Activated T-cell treated with anti-CD3 and anti-CD28 coated beads, Interleukin-2, amount 50 U/mL, for 4 hours (primary cell): ENCODE measurements at places on chromosomes 12 and 14.

- DNase-seq = no peak
Measured at GRCh38 chr12:4448943-4449850, 3.6 kb upstream of the FGF6 start.

- no peak for DNase-seq
Measured at GRCh38 chr12:131009595-131010395, 56.1 kb downstream of the ADGRD1 start.

- DNase-seq = no peak
Measured at GRCh38 chr12:48980389-48980952, 2.3 kb downstream of the WNT1 start.

DNA sequence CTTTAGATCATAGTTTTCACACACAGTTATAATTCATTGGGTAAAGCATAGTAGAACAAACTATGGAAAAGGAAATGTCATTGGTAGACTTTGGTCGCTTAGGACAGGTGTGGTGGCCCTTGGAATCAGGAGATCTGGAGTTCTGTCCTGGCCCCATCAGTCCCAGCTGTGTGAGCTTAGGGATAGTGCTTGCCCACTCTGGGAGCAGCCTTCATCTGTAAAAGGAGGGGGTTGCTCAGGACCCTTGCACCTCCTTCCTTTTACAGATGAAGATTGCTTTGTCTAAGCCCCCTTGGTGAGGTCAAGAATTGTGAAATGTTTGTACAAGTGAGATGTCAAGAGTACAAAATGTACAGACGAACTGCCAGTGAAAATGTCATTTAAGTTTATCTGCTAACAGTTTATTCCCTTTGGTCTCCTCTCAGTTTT, 93.2 kb downstream of the BORCS5 start:
- DNase-seq = no peak

GRCh38 chr12:58046271-58046670, 104.9 kb downstream of the ATP23 start:
- DNase-seq = no peak

- DNase-seq = no peak
Measured at GRCh38 chr12:115095073-115095748, 411.2 kb upstream of the TBX3 start.

DNA sequence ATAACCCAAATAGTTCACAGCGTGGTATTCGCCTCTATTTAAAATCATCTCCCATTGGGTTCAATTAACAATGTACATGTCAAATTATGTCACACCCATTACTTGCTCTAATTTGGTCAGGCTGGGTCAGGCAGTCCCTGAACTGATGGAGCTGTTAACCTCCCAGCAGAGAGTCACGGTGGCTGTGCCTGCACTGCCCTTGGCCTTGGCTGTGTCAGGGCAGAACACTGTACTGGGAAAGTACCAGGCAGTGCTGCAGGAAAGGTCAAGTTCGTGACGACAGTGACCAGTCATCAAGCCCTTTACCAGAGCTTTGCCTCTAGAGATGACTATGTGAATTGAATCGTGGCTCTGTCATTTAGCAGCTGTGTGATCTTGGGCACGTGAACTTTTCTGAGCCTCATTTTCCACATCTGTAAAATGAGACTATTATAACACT, 100.0 kb downstream of the ARF6 start:
- DNase-seq = no peak

DNA sequence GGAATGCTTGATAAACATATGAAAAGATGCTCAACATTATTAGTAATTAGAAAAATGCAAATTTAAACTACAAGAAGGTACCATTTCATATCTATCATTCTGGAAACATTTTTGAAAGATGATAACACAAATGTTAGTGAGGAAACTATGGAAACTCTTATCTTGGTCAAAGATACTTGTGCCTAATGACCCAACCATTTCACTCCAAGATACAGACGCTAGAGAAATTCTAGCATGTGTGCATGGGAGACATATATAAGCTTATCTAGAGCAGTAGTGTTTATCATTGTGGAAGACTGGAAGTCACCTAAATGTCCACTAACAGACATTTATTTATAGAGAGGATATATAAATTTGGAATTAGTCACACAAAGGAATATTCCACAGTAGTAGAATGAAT, 143.1 kb upstream of the HMGA2 start:
- DNase-seq = no peak

GRCh38 chr14:54600717-54601109, 33.8 kb downstream of the SAMD4A start:
- no peak for DNase-seq

DNA sequence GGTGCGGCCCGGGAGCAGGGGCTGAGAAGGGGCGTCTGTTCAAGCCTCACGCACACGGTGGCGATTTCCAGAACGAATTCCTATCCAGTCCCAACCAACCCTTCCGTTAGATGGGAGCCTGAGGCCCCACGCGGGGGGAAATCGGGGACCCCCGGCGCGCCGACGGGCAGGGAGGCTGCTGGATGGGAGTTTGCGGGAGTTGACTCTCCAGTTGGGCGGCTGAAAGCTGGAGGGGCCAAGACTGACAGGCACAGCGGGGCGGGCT, 9.8 kb downstream of the EXOC3L4 start:
- DNase-seq = no peak

DNA sequence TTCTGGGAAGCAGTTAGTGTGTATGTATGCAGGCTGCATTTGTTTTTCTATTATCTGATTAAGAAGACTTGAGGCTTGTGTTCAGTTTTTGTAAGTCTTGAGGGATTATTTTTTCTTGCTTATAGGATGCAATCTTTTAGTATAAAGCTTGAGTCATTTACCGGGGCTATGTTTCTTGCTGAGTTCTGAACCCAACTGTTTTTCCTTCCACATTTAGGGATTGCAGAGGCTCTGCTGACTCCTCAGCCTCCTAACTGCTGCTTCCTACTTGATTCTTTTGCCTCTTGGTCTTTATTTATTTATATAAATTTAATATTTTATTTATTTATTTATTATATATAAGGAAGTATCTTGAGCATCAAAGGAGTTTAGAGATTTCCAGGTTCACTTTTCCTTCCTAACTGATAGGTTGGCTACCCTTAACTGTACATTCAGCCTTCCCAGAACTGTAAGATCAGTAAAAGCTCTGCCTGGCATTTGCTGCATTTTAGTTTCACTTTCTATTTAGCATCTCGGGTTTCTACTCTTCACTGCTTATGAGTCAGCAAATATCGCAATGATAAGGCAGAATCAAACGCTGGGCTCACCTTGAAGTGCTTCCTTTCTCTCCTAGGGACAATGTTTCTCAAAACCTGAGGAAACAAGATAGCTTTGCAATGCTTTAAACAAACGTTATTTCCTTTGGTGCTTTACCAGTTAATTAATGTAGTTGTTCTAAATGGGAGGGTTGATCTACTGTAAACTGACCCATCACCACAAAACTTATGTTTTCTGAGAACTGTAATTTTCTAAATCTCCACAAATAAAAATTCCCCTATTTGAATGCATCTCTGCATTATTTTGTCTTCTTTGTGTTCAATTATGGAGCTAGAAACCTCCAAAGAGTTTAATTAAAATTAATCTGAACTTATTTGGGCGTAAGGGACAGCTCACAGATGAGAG, 1183.7 kb upstream of the TMEM132C start:
- no peak for DNase-seq

- no peak for DNase-seq
Measured at GRCh38 chr14:53325176-53325806, 172.2 kb upstream of the DDHD1 start.

GRCh38 chr12:22855456-22855855, 230.5 kb downstream of the ETNK1 start:
- DNase-seq = no peak

DNA sequence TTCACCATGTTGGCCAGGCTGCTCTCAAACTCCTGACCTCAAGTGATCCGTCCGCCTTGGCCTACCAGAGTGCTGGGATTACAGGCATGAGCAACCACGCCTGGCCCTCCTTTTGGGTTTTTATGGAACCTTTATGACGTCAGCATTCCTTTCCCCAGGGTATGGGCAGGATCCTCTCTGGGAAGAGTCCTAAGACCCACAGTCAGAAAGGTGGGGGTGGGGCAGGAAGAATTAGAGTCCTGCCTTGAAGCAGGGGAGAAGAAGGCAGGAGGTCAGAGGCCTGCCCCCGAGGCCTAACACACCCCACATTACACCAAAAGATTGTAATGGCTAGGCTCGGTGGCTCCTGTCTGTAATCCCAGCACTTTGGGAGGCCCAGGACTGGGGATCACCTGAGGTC, 30.8 kb upstream of the CDK17 start:
- no peak for DNase-seq

DNA sequence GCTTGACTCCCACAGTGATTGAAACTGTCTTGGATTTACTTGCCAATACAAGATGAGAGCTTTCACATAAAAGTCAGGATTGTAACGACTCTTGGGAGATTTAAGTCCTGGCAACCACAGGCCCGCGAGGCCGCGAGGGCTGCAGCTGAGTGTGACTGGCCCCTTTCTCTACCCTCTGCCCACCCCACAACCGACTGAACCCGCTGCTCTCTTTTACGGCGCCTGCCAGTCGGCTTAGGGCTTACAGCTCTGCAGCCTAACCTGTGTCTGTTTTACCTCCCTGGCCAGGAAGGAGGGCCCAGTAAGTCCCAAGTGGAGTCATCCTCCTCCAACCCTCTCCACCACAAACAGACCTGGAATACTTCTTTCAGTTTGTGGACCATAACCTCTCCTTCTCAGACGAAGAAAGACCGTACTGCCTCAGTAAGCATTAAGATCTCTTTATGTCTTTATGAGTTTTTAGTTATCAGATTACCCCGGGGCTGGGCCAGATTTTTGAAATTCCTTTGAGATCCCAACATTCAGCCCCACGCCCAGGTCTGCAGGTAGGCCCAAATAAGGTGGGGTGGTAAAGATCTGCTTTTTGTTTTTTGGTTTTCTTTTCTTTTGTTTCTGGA, 12.6 kb upstream of the TIGAR start:
- no peak for DNase-seq

- no peak for DNase-seq
Measured at GRCh38 chr14:105138551-105139111, 29.9 kb downstream of the JAG2 start.

DNA sequence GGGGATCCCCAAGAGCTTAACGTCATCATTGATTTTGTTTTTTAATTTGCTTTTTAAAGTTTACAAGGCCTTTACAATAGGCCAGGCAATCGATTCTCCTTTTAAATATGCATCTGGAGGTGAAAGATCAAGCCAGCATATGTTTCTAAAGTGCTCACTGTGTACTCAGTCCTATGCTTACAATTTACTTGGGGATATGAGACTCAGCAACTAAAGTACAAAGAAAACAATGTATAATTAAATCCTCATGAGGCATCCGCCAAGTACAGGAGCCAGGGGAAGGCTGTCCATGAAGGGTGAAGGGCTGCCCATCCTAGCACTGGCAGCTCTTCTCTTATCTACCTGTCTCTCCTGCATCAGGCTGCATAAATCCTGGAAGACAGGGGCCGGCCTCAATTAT, 11.8 kb downstream of the CCDC92 start:
- no peak for DNase-seq

- no peak for DNase-seq
Measured at GRCh38 chr14:50353126-50353525, 41.0 kb downstream of the DMAC2L start.

DNA sequence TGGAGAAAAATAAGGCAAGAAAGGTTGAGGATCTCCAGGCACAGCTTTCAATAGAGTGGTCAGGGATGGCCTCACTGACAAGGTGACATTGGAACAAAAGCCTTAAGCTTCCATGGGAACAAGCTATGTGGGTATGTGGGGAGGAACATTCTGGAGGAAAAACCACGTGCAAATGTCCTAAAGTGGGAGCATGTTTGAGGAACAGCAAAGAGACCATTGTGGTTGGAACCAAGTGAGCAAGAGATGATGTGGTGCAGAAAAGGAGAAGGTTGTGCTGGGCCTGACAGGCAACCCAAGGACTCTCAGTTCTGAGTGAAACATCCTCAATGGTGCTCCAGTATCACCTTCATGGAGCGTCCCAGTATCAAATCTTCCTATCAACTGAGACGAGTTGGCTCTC, 184.0 kb downstream of the CAND1 start:
- no peak for DNase-seq

DNA sequence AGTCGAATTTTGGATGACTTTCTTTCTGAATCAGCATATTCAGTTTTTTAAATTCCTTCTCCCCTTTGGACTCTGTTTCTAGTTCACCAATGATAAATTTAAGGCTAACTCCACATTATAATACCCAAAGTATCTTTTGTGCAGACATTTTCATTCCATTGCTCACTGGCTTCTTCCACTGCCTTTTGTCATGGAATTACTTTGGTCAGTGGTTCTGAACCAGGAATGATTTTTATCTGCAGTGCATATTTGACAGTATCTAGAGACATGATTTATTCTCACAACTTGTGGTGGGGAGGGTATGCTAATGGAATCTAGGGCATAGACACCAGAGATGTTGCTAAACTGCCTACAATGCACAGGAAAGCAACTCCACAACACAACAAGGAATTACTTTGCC, 234.4 kb upstream of the PRKD1 start:
- no peak for DNase-seq

DNA sequence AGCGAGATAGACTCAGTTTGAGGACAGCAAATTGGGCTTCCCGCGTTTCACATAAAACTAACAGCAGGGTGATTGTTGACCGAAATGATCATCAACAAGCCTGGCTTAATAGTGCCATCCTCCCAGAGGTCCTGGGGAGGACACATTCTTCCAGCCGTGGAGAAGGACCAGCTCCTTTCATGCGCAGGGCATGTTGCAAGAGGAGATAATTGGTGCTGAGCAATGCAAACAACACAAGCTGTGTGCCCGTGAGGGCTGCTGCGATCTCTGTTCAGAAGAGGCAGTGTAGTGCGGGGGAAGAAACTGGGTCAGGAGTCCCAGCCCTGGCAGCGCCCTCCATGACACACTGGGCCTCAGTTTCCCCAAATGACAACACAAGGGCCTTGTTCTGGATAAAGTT, 54.3 kb downstream of the CCDC85C start:
- DNase-seq = no peak

DNA sequence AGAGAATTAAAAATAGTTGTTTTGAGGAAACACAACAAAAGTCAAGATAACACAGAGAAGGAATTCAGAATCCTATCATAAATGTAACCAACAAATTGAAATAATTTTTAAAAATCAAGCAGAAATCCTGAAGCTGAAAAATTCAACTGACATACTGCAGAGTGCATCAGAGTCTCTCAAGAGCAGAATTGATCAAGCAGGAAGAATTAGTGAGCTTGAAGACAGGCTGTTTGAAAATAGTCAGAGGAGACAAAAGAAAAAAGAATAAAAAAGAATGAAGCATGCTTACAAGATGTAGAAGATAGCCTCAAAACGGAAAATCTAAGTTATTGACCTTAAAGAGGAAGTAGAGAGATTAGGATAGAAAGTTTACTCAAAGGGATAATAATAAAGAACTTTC, 65.8 kb upstream of the PPP2R5C start:
- DNase-seq = no peak

DNA sequence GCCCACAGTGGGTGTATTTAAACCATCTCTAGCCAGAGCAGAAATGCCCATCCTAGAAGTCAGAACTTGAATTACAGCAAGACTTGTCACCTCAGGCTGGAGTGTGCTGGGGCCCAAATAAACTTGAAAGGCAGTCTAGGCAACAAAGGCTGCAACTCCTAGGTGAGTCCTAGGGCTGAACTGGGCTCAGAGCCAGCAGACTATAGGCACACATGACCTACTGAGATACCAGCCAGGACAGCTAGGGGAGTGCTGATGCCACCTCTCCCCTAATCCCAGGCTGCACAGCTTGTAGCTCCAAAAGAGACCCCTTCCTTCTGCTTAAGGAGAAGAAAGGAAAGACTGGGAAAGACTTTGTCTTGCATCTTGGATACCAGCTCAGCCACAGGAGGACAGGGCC, 106.0 kb downstream of the TXNDC16 start:
- DNase-seq = no peak

- no peak for DNase-seq
Measured at GRCh38 chr14:63229330-63230059, 25.3 kb downstream of the RHOJ start.

GRCh38 chr12:109861689-109862314, 18.5 kb downstream of the GLTP start:
- DNase-seq = no peak
